Muscle of arm (tissue), 14 donors: ENCODE measurements at places on chromosomes 13 and 19. TPM values are rescaled to one million over a fixed set of nuclear protein-coding genes. Genes with fewer than 3 reads are reported as not detected.

The KLC3 gene
- 0.18 TPM for polyA plus RNA-seq

The SMARCA4 gene
- 100 TPM for polyA plus RNA-seq

The SIGLEC7 gene
- 1.8 TPM for polyA plus RNA-seq

The AMER2 gene
- polyA plus RNA-seq, result 0.04 TPM

The CGB2 gene
- not detected for polyA plus RNA-seq

The ZNF675 gene
- 9.6 TPM for polyA plus RNA-seq

The SERP2 gene
- polyA plus RNA-seq, result 6.7 TPM
